Activated CD4-positive, alpha-beta memory T cell treated with anti-CD3 and anti-CD28 coated beads for 36 hours (primary cell): ENCODE measurements at places on chromosomes 6 and 20. TPM values are rescaled to one million over a fixed set of nuclear protein-coding genes. Genes with fewer than 3 reads are reported as not detected.

- DNase-seq = no peak
- H3K36me3 ChIP-seq = no peaks in the 10 kb centered on the region
- peaks cover 36% of the 10 kb centered on the region for H3K4me1 ChIP-seq
- H3K27ac ChIP-seq = no peak overlapping the region
- H3K4me3 ChIP-seq = no peak overlapping the region
These were observed 96.1 kb downstream of the PPP1R14C start for GRCh38 chr6:150238846-150239407.

DNA sequence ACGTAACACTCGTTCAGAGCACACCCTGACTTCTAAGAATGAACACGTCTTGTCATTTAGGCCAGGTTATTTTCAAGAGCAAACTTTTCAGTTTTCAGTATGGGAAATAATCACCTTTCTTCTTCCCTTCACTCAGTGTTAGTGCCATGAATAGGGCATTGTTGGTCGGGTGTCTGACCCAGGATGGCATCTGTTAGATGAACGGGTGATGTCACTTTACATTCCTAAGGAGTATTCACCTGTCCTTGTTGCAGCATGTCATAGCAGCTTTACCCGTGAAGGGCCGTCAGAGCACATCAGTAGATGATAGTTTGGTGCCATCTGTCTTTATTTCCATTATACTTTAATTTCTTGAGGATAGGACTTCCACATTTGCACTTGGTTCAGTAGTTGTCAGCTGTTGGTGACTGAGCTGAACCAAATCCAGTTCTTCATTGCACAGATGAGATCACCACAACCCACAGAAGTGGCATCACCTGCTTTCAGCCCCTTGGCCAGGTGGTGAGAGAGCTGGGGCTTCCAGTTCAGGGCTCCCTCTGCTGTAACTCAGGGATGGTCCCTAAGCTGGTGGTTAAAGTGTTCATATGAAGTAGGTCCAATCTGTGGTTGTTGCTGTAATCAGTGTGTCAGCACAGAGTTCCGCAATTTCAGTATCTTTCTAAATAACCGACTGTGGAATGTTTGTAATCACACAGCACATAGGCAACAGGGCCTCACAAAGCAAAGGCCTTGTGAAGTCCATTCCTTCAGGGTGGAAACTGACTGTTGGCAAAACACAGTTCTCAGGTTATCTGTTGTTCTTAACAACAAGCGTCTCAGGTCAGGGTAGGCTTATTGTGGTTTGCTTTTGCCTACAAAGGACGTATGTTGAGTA is 68.2 kb downstream of the FAM120B start:
- no peak overlapping the region for H3K4me3 ChIP-seq
- peaks cover 23% of the 10 kb centered on the region for H3K36me3 ChIP-seq
- no peaks in the 10 kb centered on the region for H3K27me3 ChIP-seq
- peaks cover 27% of the 10 kb centered on the region for H3K4me1 ChIP-seq
- H3K27ac ChIP-seq = no peak overlapping the region
- DNase-seq = no peak

DNA sequence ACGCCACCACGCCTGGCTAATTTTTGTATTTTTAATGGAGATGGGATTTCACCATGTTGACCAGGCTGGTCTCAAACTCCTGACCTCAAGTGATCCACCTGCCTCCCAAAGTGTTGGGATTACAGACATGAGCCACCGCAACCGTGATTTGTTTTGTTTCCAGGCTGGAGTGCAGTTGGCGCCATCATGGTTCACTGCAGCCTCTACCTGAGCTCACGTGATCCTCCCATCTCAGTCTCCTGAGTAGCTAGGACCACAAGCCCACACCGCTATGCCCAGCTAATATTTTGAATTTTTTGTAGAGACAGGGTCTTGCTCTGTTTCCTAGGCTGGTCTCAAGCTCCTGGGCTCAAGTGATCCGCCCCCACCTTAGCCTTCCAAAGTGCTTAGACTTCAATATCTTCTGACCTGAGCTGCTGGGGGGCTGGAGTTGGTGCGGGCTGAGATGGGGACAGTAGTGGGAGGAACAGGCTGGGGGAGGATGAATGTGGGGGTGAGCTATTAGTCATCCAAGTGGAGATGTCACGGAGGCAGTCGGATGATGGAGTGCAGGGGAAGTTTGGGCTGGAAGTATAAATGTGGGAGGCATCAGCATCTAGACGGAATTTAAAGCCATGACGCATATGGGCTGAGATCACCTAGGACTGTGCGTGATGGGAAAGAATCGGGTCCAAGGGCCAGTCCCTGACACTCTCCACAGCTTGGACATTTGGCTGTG is 23.1 kb upstream of the ZMYND8 start:
- H3K4me1 ChIP-seq = peaks cover 18% of the 10 kb centered on the region
- no peak overlapping the region for H3K4me3 ChIP-seq
- no peak overlapping the region for H3K27ac ChIP-seq
- H3K27me3 ChIP-seq = no peaks in the 10 kb centered on the region

WFDC12 gene
- total RNA-seq = not detected

ADGRF5 gene
- not detected for total RNA-seq

LHFPL5 gene
- not detected for total RNA-seq

CLPSL1 gene
- not detected for total RNA-seq

ULBP3 gene
- 0.61 TPM for total RNA-seq
